Type B pancreatic cell (in vitro differentiated cells): ENCODE measurements at places on chromosomes 16 and 17. TPM values are rescaled to one million over a fixed set of nuclear protein-coding genes. Genes with fewer than 3 reads are reported as not detected.

DNA sequence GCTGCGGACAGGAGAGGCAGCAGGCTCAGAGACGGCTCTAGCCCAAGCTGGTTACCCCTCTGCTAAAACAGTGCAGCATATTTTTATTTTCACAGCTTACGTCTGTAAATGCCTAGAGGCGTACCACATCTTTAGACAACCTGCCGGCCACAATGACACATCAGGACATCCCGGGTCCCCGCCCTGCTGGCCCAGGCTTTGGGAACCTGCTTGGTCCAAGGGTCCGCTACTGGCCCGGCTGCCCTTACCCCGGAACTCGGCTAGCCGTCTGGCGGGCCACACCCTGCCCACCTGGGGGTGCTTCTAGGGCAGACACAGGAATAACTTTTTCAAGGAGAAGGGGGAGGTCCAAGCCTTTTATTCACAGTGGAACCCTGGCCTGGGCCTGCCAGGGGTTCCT, 4.3 kb downstream of the CEP131 start:
- DNase-seq = no peak

DNA sequence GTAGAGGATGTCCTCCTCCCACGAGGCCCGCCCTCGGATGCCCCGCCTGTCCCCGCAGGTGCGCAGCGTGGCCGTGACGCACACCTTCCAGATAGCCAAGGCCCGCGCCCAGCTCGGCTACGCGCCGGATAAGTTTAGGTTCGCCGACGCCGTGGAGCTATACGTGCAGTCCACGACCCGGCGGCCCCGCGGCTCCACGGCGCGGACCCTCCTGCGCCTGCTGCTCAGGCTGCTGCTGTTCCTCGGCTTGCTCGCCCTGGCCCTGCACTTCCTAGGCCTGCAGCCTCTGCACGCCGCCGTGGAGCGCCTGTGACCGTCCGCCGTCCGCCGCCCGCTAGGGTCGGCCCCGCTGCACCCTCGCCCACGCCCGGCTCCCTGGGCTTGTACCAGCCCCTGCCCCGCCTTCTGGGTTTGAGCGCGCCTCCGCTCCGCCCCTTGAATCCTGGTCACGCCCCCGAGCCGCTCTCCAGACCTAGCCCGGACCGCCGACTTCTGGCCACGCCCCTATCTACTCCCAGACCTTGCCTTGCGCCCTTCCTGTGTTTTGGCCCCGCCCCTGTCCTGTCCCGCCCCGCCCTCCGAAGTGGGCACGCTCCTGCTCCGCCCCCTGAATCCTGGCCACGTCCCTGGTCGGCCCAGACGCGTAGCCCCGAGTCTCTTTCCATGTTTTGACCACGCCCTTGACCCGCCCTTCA, 15.8 kb upstream of the EEF2K start:
- DNase-seq = peak; percentile 100

GRCh38 chr16:1394367-1394951, 20.0 kb downstream of the UNKL start:
- no peak for DNase-seq

GRCh38 chr17:64406321-64407200, 15.9 kb upstream of the PECAM1 start:
- DNase-seq = no peak

The CCL5 gene
- total RNA-seq = 1.1 TPM in 1 of 2 replicates, not detected in the other

DNA sequence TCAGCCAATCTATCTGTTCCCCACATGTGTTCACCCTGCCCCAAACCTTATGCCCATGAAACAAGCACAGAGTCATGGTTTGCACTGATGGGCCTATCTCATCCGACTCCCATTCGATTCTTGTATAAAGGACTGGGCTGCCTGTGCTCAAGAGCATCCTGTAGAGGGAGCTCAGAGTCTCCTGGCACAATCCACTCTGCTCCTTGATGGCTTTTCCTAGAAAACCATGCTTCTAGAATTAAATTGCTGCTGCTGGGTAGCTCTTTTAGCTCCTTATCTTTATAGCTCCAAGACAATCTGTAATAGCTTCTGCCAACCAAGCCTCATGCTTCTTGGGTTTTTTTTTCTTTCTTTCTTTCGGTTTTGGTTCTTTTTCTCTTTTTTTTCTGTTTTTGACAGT, 9.7 kb downstream of the ZNF19 start:
- DNase-seq = no peak

- DNase-seq = no peak
These were observed 787.4 kb downstream of the KCNJ2 start for GRCh38 chr17:70956726-70957125.

DNA sequence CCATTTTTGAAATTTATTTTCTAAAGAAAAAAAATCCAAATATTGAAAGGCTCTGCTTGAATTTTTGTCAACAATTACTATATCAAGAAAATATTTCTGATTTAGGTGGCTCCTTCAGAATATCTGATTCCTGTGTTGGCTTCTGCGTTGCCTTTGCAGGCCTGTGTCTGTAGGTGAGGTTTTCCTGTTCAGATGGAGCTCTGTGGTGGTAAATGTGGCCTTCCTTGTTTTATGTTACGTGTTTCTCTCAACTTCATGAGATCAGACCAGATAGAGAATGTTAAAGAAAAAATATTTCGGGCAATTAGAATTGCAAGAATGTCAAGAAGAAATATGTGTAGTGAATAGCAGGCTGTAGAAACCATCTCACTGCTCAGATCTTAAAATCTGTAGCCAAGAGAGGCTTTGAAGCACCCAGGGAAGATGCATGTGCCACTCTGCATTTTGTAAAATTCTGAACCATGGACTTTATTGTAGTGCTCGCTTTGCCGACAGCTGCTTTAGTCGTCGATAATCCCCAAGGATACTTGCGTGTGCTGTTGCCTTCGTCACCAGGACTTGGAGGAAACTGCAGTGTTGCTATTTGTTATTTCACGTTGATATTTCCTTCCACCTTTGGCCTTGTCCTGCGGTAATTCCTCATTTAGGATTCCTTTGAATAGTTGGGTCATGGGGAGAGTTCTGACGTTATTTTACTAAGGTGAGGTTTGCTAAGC, 69.9 kb downstream of the RPTOR start:
- DNase-seq = no peak

The ALOX12 gene
- total RNA-seq = 0.34 and 2.1 TPM in 2 replicates
